ENCODE measurements at places on chromosomes 4 and X.

DNA sequence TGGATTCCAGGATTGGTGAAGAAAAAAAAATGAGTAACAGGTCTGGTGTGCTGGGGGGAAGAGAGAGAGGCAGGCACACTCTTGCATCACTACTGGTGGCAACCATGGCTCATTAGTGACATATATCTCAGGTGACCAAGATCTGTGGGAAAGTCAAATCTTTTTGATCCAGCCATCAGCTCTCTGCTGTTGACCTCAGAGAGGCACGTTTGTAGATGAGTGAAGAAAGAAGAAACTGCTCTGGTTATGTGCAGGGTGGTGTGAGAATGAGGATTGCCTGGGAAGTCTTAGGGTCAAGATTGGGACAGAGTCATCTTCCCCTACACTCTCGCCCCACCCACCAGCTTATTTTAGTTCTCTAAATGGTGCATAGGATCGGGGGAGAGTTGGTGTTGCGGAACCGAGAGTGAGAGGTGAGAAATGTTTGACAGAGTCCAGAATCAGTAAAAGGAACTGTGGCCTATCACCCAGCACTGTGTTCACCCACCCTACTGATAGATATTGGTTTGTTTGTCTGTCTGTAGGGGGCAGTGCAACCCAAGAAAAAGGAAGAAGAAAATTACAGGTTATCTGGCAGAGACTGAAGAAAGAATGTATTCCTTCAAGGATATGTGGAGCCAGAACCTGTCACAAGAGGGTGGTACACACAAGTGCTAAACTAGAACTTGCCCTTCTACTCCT lies 21.9 kb downstream of the ARMCX6 start:
- peak; percentile 65 for DNase-seq

DNA sequence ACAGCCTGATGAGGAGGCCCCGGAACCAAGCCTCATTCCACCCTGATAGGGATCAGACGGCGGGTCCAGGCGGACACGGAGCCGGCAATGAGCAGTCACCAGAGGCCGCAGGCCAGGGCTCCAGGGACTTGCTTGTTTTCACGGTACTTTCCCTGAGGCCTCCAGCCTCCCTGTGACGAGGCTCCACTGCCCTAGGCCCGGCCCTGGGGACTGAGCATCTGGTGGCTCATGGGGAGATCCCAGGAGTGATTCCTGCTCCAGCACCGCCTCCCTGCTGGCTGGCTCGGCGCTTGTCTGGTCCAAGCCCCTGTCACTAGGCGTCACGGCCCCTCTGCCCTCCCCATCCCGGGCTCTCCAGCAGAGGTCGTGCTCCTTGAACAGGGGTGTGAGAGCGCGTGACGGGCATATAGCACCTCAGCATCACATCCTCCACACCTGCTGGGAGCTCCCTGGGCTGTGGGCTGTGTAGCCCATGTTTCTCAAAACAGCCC lies 14.1 kb downstream of the HTRA3 start:
- no peak for DNase-seq

DNA sequence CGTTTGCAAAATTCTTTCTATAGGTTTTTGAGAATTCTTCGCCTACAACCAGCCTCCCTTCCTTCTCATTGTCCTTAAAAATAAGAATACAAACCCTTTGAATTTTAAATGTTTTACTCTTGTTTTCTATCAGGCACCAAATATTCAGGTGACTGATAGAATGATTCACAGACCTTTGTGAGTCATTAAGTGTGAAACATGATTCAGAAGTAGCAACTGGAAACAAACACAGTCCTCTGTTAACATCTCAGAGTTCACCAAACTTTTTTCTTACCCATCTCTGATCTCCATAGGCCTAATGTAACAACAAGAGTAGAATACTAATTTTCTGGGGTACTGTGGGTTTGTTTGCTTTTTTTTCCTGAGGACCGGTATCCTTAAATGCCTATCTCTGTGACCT lies 63.4 kb upstream of the MAB21L2 start:
- peak; percentile 78 for DNase-seq

DNA sequence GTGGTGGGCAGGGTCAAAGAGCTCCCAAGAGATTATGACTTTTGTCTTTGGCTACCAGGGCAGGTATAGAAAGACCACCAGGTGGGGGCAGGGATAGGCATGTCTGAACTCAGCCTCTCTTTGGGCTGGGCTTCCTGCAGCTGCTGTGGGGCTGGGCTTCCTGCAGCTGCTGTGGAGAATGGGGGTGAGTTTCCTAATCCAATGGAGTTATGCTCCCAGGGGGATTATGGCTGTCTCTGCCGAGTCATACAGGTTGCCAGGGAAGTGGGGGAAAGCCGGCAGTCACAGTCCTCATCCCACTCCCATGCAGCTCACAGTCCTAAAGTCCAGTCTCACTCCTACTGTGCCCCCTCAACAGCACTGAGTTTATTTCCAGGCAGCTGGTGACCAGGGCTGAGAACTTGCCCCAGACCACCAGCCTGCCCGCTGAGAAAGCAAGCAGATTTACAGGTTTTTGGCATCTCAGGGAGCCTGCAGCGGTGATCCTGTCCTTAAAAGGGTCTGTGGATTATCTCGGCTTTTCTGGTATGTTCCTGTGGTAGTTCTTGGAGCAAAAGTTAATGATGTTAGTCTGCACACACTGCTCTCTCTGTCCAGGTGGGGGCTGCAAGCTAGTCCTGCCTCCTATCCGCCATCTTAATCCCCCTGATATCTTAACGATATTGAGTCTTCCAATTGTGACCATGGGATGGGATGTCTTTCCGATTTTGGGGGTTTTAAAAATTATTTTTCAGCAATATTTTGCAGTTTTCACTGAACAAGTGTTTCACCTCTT lies 133.4 kb downstream of the RTL9 start:
- DNase-seq: no peak

GRCh38 chr4:14897217-14897616 lies 105.1 kb upstream of the CPEB2 start:
- DNase-seq: peak; percentile 91

DNA sequence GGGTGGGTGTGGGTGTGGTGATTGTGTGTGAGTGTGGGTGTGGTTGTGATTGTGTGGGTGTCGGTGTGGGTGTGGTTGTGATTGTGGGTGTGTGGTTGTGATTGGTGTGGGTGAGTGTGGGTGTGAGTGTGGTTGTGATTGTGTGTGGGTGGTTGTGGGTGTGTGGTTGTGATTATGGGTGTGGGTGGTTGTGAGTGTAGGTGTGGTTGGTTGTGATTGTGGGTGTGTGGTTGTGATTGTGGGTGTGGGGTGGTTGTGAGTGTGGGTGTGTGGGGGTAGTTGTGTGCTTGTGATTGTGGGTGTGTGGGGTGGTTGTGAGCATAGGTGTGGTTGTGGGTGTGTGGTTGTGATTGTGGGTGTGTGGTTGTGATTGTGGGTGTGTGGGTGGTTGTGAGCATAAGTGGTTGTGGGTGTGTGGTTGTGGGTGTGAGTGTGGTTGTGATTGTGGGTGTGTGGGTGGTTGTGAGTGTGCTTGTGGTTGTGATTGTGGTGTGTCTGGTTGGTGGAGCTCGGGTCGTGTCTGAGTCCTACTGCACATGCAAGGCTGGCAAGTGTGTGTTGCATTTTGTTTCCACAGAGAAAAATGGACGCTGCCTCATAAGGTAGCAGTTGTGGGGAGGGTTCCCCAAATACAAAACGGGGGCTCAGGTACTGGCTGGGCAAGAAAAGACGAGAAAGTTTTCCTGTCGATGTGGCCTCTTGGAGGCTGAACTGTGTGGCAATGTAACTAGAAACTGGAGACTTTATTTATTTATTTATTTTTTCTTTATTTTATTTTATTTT lies 116.7 kb downstream of the UBE2K start:
- DNase-seq: peak; percentile 28

DNA sequence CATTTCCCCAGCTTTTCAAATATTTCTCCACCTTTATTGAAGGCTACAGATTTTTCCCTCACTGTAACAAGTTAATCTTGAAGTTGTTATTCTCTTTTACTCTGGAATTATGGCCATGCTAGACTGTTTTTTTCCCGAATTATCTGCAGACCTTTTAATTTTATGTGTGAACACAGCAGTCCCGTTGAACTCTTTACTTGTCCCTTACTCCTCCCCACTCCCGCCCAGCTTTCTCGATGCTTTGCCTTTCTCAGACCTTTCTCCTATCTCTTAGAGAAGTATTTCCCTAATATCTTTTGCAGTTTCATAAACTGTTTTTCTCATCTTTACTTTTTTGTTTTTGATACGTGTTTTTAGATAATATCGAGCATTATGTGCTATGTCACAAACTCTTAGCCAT lies 776 bp downstream of the CEP44 start:
- no peak for DNase-seq

DNA sequence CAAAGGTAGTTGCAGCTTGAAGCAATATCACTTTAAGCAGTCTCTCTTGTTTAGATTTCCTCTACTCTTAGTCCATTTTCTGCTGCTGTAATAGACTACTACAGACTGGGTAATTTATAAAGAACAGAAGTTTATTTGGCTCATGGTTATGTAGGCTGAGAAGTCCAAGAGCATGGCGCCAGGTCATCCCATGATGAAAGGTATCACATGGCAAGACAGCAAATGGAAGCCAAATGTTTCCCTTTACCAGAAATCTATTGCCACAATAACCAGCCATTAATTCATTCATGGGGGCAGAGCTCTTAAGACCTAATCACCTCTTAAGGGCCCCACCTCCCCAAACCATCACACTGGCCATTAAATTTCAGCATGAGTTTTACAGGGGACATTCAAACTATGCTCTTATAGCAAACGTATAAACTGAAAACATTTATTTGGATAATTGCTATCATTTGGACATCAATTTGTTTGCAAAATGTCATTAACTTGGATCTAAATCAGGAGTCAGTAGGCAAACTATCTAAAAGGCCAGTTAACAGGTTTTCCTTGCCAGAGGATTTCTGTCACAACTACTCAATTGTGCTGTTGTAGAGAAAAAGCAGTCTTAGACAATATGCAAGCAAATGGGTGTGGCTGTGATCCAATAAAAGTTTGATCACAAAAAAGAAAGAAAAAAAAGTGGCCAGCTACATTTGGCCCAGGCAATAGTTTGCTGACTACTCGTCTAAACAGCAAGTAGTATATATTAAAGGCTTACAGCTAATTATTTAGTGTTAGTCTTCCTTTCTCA lies 75.7 kb upstream of the GUCY1A1 start:
- no peak for DNase-seq

DNA sequence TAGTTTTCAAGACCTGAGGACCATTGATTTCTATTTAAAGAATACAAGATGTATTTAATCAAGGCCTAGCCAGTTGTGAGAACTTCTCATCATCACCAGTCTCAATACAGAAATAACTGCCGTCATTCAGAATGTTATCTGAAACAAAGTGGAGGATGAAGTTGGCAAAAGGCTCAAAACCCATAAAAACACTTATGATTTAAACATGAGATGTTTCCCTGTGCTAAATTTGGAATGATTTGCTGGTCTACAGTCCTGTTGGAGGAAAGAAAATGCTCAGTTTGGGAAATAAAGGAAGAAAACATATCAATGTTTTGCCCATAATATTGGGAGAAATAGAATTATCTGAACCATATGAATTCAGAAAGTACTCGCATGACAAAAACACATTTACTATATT lies 192.2 kb downstream of the ADGRA3 start:
- DNase-seq: no peak

GRCh38 chr4:117429061-117429460 lies 343.7 kb upstream of the TRAM1L1 start:
- DNase-seq: no peak

DNA sequence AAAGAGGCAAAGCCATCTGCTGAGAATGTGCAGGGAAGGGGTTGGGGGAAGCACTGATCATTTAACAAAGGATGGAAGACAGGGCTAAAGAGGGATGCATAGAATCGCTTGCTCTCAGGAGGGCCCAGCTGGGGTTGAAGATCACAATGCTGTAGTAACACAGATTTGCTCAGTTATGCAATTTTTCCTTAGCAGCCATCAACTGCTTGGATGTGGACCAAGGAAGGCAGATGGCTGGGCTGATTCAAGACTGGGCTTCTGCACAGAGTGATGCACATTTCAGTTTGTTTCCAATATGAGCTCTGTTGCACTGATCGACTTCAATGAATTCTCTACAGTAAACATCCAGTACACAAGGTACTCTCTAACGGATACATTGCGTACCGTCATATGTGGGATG lies 127.8 kb upstream of the TBL1X start:
- DNase-seq: no peak

- DNase-seq: peak; percentile 77
Observed at GRCh38 chr4:159413306-159413943, 310.5 kb downstream of the RAPGEF2 start.

GRCh38 chr4:89737888-89738287 lies 99.1 kb downstream of the SNCA start:
- DNase-seq: peak; percentile 63

- DNase-seq: peak; percentile 89
Observed at GRCh38 chr4:7894098-7894676, 45.5 kb downstream of the AFAP1 start.

- DNase-seq: peak; percentile 61
Observed at GRCh38 chrX:109886122-109886761, 116.7 kb upstream of the TMEM164 start.

DNA sequence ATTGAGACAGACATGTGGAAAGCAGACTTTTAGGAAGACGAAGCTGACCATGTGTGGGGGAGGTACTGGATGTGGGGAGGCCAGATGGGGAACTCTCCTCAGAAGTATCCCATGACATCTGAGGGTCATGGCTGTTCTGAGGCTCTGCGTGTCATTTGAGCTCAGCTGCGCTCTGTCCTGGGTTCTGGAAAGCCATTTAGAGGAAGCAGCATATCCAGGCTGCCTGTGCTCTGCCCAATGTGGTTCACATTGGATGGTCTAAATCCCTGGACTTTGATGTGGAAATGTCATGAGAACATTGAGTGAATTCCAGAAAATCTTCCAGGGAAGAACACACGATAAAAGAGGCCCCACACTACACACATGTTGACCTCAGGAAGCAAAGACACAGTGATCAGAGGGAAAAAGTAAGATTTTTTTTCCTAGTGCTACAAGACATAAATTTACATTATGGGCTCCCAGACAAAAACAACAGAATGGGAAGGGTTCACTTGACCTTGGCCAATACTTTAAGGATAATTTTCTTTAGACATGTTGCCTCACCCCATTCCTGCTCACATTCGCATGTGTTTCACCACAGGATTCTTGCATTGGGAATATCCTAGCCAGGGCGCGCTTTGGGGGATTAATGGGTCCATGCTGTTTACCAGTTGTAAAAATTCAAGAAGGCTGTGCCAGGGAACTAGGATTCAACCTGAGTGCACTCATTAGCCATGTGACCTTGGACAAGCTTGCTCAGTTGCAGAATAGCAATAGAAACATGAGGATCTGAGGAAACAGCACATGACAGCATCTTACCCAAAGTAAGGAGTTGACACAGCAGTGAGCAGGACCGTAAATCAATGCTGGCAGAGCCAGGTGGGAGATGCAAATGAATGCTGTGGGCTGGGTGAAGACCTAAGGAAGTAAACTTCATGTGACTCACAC lies 73.2 kb upstream of the C1QTNF7 start:
- DNase-seq: no peak

DNA sequence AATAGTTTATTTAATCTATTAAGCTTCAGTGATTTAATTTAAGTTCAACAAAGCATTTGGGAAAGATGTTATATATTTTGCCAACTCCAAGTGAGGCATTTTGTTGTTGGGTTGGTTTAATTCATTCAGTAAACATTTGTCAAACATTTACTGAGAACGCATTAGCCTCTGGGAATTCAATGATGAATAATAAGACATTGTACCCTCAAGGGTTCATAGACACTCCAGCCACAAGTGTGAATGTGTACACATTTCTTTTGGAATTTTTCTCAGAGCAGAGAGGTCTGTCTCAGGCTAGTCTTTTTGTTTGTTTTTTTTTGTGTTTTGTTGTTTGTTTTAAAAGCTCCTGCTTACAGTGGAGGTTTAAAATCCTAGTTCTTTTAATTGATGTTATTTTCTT lies 203.9 kb downstream of the SOWAHB start:
- DNase-seq: peak; percentile 35

GRCh38 chr4:78622253-78622979 lies 70.8 kb downstream of the ANXA3 start:
- peak; percentile 43 for DNase-seq

Measured in epithelial cell of esophagus (primary cell).